NCI-H226 (cell line): ENCODE measurements at places on chromosomes 16 and 17.

DNA sequence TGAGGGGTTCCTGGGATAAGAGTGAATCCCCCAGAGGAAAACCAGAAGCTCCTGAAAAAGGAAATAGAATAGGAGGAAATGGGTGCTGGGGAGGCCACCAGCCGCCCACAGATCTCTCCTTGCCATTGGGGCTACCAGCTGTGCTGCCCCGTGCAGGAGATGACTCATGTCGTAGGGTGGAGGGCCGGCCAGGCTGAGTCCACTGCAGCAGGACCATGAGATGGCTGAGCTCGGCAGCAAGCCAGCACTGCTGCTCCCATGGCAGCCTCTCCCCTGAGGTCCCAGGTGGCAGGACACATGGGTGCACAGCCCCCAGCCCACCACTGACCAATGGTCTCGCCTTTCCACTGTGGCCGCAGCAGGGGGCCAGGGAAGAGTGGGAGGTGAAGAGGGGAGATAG is 95.5 kb downstream of the GNAO1 start:
- DNase-seq, result no peak

DNA sequence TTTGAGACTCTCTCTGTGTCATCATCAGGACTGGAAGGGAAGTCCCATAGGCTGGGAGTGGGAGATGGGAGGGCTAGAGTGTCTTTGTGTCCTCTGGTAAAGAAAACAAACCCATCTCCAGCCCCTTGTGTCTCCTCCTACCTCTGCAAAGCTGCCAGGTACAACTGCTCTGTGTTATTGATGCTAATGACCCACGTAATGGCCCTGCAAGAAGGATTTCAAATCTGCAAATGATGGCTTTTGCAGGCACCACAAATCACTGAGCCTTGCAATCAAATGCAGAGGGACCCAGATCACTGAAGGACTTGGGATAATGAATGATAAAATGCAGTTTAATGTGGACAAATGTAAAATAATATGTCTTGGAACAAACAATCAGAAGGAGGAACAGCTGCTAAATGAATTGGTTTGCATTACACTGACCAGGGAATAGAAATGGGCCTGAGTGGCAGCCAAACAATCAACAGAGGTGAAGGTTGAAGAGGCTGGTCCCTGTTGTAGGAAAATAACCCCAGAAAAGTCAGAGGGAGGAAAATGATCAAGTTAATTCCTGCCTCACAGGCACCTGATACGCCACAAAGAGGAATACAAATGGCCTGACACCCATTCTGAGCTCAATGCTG is 425.1 kb downstream of the UTP18 start:
- no peak for DNase-seq

GRCh38 chr16:77435272-77435820 is 512 bp upstream of the ADAMTS18 start:
- DNase-seq, result no peak

- DNase-seq, result no peak
Observed at GRCh38 chr16:51710905-51711563, 560.0 kb upstream of the SALL1 start.

DNA sequence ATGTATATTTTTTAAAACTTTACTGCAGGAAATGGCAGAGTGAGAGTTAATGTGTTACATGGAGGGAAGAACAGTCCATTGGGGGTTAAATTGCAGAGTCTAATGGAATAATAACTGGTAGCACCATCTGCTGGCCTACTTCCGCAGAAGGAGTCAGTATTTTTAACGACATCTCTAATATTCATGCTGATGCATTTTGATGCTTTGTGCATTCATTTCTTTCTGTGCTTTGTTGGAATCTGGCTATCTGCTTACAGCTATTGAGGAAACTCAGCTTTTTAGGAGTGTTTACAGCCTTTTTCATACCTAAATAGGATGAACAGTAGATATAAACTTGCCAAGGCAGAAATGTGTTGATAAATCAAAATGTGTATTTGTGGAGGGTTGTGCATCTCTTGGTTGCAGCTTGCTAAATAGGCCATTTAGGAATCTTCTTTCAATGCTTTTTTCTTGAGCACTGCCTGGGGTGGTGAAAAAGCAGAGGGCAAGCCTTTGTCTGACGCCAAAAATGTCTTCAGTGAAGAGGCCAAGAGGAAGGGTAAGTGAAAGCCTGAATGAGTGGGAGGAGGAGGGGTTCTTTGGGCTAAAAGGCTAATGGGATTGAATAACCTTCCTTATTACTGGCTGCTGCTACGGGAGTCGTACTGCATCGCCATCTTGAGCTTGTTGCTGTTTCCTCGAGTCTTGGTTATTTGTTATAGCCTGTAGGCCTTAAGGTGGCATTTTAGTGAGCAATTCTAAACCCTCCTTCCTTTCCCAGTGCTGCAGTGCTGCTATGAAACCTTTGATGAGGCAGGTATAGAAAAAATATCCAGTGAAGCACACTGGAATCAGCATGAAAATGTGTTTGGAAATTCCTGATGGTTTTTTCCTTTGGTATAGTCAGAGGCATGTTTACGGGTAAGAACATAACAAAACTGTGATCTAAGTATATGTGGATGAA is 153.3 kb downstream of the CHD9 start:
- peak; percentile 81 for DNase-seq

DNA sequence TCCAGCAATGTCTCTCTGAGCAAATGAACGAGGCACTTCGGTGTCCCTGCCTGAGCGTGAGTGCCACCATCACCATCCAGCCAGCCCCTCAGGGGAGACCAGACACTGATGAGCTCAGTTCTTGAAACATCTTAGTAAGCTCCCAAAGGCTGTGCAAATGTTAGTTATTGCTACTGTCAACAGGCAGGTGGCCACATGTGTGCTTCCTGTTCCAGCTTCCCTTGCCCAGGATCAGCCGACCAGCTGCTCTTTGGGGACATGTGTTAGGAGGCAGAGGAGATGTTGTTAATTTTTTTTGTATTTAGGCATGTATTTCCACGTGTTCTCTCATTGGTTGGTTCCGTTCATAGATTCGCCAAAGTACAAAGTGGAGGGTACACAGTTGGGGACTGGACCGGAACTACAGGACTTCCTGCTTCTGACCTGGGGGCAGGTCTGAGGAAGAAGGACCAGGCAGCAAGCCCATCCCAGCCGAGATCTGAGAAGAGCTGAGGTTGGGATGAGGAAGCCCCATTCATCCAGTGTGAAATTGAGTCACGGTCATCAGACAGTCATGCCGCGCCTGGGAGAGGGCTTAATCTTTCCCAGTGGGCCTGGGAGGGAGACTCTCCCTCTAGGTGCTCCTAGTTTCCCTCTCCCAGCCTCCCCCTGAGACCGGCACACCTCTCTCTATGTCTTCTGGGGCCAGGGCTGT is 3.8 kb downstream of the TTYH2 start:
- DNase-seq, result no peak

DNA sequence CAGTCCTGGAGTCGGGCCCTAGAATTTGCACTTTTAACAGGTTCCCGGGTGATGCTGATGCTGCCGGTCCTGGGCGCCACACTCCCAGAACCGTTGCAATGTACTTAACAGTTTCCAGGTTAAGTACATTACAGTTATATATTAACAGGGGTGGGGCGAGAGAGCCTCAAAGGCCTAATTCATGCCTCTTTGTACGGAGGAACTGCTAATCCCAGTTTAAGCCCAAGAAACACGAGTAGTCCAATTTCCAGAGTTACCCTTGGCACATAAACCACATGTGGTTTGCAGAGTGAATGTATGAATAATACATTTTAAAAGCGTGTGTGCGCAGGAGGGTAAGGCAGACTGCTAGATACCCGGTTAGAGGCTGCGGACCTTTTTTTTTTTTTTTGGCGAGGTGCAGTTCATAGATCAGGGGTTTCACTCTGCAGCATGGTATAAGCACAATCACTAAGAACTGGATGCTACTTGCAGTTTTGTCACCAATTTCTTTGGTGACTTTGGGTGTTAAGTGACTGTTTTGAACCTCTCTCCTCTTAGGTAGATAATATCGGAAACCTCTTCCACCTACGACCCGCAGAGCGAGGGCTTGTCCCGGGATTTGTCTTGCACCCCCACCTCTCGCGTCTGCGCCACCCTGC is 713 bp downstream of the COX11 start:
- no peak for DNase-seq

GRCh38 chr17:67243284-67243683 is 1.7 kb downstream of the HELZ start:
- DNase-seq, result no peak

GRCh38 chr17:72602517-72603419 is 481.9 kb downstream of the SOX9 start:
- DNase-seq, result no peak

GRCh38 chr17:34822007-34822739 is 139.1 kb downstream of the CCT6B start:
- DNase-seq, result no peak

DNA sequence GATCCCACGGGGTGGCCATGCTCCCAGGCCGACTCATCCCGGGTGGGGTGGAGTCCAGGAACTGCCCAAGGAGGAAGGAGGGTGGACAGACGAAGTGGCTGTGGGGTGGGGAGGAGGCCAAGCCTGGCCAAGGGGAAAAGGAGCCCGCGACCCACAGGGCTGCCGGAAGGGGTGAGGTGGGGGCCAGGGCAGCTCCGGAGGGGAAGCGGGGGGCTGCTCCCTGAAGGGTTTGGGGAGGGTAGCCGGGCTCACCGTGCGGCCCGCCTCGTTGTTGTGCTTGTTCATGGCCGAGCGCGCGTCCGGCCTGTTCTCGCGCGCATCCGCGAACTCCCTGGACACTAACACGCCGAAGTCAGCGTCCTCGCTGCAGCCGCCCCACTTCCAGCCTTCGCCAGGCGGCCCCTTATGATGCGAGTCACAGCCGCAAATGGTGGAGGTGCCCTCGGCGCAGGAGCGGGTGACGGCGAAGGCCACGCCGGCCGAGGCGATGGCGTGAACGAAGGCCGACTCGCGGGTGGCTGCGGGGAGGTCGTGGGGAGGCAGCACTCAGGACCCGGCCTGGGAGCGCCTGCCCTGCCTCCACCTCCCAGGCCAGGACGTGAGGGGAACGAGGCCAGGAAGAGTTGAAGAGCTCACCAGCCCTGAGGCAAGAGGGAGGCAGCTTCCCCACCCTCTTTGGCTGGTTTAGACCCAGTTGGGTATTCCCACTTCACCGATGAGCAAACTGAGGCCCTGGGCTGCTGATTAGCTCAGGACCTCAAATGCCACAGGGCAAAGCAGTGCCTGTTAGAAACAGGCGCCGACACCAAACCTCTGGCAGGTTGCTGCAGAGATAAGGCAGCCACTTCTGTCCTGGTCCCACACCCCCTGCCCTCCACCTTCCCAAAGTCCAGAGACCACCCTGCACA is 48.7 kb downstream of the WNT3 start:
- DNase-seq, result peak; percentile 47

DNA sequence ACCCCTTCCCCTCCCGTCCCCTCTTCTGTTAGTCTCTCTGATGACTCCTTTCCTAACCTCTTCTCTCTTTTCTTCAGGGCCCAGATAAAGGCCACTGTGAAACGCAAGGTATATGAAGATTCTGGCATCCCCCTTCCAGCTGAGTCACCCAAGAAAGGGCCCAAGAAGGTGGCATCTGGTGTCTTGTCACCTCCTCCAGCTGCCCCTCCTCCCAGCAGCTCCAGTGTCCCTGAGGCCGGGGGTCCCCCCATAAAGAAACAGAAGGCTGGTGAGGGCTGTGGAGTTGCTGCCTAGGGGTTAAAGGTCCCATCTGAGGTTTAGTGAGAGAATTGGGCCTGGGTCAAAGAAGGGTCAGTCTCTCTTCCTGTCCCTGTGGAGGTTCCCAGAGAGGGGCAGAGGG is 4.0 kb downstream of the RNASEK start:
- DNase-seq, result no peak

- DNase-seq, result no peak
Observed at GRCh38 chr17:70859829-70860228, 690.5 kb downstream of the KCNJ2 start.

DNA sequence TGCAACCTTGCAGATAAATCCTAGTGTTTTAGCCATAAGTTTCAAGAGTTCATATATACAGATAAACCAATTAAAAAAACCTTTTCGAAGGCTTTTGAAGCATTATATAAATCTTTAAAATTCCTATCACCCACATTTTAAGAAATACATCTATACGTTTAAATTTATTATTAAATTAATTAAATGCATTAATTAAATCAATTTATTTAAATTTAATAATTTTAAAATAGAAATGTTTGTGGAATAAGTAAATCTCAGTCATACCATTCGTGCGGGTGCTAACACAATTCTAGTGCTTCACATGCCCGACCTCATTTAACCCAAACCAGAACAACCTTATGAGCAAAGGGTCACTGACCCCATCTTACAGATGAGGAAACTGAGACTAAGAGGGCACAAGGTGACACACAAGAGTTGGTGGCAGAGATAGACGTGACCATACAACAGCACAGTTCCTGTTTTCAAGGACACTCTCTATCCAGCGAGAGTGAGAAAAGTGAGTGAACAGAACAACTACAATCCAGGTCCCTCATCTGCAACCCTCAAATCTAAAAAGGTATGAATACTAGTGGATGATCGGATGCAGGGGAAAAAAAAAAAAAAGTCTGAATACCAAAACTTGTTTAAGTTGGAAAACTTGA is 1.4 kb downstream of the NSMCE1 start:
- DNase-seq, result no peak

DNA sequence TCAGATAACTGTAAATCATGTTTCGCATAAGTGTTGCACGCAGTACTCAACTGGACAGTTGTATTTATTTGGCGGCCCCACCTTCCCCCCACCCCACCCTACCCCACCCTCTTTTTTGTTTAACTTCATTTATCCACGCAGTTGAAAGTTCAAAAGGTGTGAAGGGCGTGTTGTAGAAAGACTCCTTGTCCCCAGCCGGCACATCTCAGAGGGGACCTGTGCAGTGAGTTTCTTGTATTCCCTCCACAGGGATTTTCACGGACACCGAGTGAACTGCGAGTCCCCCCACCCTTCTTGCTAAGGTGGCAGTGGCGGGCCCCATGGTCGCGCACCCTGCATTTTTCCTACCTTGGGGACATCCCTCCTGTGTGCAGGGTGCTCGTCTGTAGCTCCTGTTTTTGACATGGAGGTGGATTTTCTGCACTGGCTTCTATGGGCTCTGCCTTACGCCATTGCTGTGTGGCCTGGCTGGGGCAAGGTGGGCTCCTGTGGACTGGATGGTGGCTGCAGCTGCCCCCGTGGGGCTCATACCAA is 36.2 kb downstream of the ADCY7 start:
- DNase-seq, result no peak

DNA sequence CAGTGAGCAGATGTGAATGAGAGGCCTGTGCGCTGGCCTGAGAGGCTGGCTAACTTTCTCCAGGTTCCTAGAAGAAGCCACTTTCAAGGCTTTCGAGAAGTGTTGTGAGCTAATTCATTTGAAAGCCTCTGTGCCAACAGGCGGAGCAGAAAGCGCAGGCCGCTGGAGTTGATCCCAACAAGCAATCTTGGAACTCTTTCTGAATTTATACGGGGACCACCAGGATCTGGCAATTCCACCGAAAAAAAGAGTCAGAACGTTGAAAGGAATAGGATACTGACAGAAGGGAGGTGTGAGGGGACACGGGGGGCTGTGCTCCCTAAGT is 71.3 kb upstream of the METRNL start:
- no peak for DNase-seq

DNA sequence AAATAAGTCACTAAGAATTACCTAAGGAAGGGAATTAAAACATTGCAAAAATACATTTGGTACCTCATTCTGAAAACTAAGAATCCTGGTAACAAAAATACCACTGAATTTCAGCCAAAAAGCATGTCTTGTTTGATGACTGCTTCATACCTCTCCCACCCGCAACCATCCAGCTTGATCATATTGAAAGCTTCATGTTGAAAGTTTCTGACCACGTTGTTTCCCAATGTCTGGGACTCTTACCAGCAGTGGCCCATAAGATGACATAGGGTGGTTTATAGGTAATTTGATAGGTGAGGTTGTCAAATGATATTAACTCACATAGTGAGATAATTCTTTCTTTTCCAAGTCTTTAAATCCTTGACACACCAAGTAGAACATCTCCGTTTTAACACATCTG is 139.3 kb downstream of the CDH11 start:
- no peak for DNase-seq

GRCh38 chr16:90020838-90021382 is 1.7 kb upstream of the DBNDD1 start:
- peak; percentile 28 for DNase-seq
